ENCODE measurements at places on chromosomes 12 and 14.

DNA sequence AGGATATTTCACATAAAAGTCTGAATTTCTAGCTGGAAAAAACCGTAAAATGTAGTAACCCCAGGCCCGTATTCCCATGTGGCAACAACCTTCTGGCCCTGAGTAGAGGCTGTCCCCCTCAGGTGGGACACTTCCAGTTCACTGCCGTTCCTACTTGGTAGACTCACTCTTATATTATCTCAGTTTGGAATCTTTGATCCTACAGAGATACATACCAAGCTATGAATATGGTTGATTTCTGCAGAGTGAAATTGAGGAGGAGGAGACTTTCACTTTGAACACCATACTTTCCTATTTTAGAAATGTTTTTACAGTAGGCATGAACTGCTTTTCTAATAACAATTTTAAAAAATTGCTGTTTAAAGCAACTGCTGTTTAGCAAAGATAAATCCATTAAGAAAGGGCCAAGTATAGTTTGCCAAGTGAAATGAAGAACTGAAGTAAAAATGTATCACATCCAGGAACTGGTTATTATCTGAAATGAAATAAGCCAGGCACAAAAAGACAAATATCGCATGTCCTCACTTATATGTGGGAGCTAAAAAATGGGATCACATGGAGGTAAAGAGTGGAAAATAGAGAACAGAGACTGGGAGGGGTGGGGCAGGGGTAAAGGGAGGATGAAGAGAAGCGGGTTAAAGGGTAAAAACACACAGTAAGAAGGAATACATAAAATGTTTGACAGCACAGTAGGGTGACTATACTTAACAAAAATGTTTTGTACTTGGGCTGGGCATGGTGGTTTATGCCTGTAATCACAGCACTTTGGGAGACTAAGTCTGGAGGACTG is 92.8 kb upstream of the METAP2 start:
- no peak for ATAC-seq

- no peak for ATAC-seq
Measured at GRCh38 chr12:79366374-79366773, 324.4 kb downstream of the PAWR start.

GRCh38 chr14:105858676-105859025 is 332.3 kb downstream of the TMEM121 start:
- no peak for ATAC-seq

DNA sequence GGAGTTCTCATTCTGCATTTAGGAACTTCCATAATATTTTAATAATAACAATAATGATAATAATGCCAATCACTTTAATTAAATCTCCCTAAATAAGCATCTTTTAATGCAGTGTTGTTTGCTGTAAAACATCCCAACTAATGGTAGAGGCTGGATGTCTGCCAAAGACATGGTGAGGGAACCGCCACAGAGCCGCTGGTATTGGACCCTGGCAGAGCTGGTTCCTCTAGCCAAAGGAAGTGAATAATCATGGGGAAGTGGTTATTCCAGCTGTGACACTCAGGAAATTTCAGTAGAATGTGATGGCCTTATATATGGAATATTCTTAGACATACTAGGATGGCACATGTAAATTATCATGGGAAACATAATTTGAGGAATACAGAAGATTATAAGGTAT is 483.3 kb downstream of the ZFP36L1 start:
- ATAC-seq, result no peak

- no peak for ATAC-seq
Measured at GRCh38 chr12:86104087-86104486, 152.1 kb downstream of the MGAT4C start.

DNA sequence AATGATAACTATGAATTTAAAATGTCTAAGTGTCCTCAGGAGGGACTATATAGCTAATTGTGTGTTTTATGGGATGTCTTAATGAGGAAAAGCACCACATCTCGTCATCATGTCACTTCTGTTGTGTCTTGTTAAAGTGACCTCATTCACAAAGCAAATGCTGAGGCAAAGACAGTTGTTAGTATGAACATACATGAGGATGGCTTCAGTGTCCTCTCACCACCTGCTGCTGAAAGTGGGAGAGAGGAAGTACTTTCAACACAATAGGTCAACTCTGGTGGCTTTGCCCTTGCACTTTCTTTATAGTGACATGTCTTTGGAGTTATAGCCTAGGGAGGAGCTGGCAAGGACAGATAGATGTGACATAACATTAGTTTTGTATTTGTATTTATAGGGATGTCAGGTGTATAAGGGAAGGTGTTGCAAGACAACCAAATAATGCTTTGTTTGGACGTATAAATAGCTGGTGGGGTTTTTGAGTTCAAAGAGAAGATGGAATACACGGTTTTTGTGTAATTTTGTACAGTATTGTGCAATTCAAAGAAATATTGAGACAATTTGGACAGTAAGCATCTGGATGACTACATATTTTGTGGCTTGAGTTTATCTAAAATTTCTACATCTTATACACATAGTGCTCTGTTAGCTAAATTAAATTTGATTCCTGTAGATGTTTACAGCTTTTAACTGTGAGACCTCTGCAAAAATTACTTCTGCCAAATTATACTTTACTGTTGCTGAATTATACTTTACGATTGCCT is 131.7 kb upstream of the ATP2B1 start:
- no peak for ATAC-seq

- peak; percentile 59 for ATAC-seq
Measured at GRCh38 chr14:47194055-47194454, 481.4 kb downstream of the MDGA2 start.

- ATAC-seq, result peak; percentile 83
Measured at GRCh38 chr14:61461808-61462275, 140.5 kb downstream of the PRKCH start.

- no peak for ATAC-seq
Measured at GRCh38 chr14:38389681-38390080, 133.8 kb upstream of the CLEC14A start.

- peak; percentile 53 for ATAC-seq
Measured at GRCh38 chr12:105992849-105993740, 145.7 kb downstream of the NUAK1 start.

DNA sequence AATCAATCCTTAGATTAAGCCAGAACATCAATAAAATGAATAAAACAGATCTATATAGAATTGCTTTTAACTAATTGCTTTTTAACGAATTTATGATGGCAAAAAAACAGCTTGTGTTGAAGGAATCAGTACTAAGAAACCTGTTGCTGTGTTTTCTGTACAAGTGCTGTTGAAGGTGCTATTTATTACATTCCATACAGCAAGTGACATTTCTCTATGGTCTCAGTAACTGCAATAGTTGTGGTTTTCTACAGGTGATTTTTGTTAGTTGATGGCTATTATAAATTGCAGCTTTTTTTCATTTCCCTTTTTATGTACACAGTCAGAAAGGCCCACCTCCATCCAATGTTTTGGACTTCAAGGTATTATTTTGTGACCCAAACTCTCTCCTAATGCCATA is 56.6 kb downstream of the SLC2A13 start:
- ATAC-seq, result no peak

- ATAC-seq, result no peak
Measured at GRCh38 chr14:36988568-36988967, 183.8 kb downstream of the SLC25A21 start.

GRCh38 chr12:91722072-91722471 is 423.6 kb downstream of the BTG1 start:
- no peak for ATAC-seq

GRCh38 chr14:97618917-97619690 is 821.9 kb downstream of the VRK1 start:
- ATAC-seq, result no peak

- ATAC-seq, result no peak
Measured at GRCh38 chr12:30792648-30793499, 38.1 kb upstream of the CAPRIN2 start.

Data from SK-N-SH treated with all-trans-retinoic acid at 6 μM for 48 hours (cell line).